ENCODE measurements at places on chromosomes 6 and 20.

GRCh38 chr6:35078226-35078850 is 62.8 kb downstream of the TCP11 start:
- no peak for ATAC-seq

GRCh38 chr6:144156338-144156737 is 6.0 kb downstream of the STX11 start:
- ATAC-seq, result no peak

DNA sequence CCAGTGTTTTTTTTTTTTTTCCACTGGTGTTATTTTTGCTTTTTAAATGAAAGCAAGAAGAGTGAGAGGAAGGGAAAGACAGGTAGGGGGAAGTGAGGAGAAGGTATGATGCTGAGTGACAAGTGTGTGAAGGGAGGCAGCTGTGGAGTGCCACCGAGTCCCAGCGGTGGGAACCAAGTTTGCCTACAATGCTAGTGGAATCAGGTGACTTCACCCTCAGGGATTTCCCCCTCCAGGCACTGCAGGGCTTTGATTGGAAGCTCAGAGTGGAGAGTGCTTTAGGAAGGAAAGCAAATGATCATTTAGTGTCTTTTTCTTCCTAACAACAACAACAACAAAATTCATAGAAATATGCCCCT is 120.5 kb upstream of the ENPP5 start:
- no peak for ATAC-seq

GRCh38 chr6:36445621-36446020 is 2.8 kb downstream of the KCTD20 start:
- ATAC-seq, result no peak

- ATAC-seq, result no peak
Measured at GRCh38 chr20:59560588-59561227, 43.6 kb upstream of the PHACTR3 start.

DNA sequence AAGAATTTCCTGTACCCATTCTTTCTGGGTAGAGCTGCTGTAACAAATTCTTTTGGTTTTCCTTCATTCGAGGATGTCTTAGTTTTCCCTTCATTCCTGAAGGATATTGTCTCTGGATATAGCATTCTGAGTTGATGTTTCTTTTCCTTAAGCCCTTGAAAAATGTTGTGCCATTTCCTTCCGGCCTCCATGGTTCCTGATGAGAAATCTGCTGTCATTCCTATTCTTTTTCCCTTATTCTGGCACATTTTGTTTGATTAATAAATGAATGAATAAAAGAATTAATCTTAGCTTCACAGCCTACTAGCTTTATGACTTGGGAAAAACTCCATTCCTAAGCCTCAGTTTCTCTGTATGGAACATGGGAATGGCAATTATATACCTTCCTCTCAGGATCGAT is 173.1 kb downstream of the EYA2 start:
- ATAC-seq, result no peak

DNA sequence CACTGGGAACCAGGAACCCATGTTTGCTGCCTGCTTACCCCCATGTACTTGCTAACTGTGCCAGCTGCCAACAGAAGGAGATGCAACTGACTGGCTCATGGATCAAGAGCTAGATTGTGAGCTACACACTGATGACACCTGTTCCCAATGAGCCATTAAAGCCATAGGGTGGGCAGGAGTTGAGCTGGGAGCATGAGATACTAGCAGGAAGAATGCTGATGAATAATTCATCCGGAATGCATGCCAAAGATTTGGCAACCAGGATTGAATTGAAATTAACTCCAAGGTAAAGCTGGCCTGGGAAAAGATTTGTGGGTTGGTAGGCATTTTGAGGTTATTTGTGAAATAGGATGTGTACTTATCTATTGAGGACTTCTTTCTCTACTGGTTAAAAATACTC is 631.1 kb downstream of the KIF16B start:
- no peak for ATAC-seq

Measured in gastroesophageal sphincter (tissue), 4 donors.